Inflammatory macrophage treated with lipopolysaccharide for 4 hours (primary cell): ENCODE measurements at places on chromosomes 7 and 10.
A peak's percentile ranks its signal among the peaks of the same experiment; 100 is the strongest.

DNA sequence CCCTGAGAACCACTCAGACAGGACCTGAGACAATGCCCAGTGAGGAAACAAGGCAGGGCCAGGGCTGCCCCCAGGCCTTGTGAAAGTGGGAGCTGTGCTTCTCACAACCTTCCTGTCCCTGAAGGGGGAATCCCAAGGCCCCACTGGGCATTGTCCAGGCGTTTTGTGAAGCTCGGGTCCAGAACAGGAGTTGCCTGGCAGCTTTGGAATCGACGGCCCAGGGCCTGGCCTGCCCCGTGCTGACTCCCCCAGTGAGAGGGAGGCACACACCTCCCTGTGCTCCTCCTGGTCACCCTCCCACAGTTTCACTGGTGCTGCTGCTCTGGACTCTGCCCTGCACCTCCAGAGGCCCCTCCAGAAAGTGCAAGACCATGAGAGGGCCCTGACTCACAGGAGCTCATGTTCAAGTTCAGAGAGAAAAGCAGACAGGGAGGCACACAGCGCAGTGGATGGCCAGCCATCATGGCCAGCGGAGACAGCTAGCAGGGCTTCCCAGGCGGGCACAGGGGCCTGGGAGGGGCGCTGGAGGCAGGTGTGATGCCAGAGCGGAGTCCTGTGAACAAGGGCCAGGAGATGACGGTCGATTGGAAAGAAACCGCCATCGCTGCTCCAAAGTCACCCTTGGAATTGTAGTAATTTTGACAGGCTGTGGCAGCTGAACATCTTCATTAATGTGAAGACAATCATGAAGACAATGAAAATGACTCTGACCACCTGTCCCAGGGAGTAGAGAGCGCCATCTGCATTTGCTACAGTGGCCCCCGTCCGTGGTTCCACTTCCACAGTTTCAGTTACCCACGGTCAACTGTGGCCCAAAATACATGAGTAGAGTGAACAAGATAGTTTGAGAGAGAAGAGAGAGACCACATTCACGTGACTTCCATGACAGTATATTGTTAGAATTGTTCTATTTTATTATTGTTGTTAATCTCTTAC lies 103.7 kb downstream of the MKI67 start:
- DNase-seq: no peak

GRCh38 chr10:11165591-11166543 lies 148.2 kb downstream of the CELF2 start:
- DNase-seq: peak; percentile 69

DNA sequence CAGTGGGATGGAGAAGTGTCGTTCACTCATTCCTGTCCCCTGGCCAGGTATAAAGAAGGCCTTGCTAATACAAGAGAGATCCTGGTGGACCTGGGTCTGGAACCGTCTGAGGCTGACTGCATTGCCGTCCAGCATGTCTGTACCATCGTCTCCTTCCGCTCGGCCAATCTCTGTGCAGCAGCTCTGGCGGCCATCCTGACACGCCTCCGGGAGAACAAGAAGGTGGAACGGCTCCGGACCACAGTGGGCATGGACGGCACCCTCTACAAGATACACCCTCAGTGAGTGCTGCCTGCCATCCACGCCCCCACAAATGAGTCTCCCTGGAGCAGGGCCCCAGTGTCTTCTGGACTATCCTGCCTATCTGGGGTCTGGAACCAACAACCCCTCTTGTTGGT lies 27.2 kb downstream of the HKDC1 start:
- no peak for DNase-seq

GRCh38 chr10:60943316-60944057 lies 498 bp downstream of the RHOBTB1 start:
- peak; percentile 41 for DNase-seq

DNA sequence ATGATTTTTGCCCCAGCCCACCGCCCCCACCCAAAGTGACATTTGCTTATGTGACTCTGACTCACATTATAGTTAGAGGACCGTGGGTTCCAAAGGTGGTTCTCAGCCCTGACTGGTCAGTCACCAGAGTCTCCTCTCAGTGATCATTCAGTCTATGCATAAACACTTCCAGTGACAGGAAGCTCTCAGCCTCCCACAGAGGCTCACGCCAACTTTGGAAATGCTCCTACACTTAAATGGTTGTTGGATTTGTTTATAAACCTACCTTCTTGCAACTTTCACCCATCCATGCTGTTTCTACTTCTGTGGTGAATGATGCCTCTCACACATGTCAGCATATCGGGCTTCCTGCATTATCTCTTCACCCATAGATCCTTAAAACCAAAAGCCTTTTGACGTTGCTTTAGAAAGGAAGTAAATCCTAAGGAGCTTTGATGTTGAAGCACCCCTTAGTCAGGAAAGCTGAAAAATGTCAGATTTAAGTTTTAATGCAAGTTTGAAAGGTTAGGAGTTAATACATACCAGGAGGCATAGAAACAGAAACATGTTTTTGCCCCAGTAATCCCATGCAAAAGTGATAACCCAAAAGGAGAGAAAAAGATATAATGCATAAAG lies 46.5 kb upstream of the FGL2 start:
- peak; percentile 64 for DNase-seq

- DNase-seq: peak; percentile 80
Measured at GRCh38 chr10:77592946-77593636, 44.5 kb downstream of the KCNMA1 start.

DNA sequence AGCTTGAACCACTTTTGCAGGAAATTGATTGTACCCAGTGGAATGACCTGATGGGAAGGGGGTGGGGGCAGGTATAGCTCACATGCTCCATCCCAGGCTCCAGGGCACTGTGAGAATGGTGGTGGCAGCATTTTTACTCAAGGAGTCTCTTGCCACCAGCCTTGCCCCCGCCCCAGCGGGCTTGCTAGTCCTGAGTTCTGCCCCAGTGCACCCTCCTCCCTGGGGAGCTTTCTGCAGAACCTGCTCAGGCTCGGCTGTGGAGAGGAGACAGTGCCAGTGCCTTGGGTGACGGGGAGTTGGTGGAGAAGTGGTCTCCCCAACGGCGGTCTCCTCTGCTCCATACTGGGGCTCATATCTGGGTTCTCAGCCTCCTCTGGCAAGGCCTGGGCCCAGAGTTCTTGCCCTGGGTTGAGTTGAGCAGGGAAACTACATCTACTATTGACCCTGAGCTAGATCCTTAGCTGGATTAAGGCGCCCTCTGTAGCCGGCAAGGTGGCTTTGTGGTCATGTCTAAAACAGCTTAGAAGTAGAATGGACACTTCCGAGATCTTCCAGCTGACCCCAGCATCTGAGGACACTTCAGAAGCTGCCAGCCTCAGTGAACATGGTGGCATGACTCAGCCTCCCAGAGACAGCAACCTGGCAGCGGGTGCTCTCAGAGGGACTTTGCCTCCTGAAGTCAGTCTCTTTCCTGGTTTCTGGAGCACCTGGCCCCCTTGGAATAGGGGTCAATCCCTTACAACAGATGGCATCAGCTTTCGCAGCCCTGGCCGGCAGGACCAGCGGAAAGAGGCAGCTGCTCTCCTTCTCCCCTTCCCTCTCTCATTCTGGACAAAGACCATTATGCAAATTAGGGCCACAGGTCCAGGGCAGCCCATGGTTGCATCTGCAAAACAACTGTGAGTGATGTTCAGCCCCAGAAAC lies 363.4 kb upstream of the MKI67 start:
- no peak for DNase-seq

GRCh38 chr7:13949445-13949844 lies 40.0 kb downstream of the ETV1 start:
- DNase-seq: no peak

DNA sequence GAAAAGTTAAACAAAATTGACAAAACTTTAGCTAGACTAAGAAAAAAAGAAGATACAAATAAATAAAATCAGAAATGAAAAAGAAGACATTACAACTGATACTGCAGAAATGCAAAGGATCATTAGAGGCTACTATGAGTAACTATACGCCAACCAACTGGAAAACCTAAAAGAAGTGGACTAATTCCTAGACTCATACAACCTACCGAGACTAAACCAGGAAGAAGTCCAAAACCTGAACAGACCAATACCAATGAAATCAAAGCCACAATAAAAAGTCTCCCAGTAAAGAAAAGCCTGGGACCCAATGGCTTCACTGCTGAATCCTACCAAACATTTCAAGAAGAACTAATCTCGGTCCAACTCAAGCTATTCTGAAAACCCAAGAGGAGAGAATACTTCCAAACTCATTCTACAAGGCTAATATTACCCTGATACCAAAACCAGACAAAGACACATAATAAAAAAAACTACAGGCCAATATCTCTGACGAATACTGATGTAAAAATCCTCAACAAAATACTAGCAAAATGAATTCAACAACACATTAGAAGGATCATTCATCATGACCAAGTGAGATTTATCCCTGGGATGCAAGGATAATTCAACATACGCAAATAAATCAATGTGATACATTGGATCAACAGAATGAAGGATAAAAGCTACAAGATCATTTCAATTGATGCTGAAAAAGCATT lies 20.3 kb downstream of the ELAPOR2 start:
- no peak for DNase-seq

- DNase-seq: peak; percentile 57
Measured at GRCh38 chr10:62803724-62804355, 680 bp upstream of the ADO start.

DNA sequence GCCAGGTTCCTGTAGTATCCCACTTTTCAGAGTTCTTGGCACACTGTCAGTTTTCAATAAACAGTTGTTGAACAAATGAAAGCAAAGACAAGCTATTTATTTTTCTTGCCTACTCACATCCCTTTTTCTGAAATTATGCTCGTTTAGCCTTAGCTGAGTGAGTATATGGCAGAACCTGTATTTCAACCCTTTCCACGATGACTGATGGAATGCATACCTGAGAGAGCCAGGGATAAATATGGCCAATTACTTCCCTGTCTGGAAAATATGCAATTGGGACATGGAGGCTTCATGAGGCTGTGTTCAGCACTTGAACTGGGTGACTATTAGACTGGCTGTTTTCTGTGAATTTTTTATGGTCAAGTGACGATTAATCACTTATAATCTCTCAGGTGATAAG lies 144.5 kb upstream of the POT1 start:
- DNase-seq: no peak

- no peak for DNase-seq
Measured at GRCh38 chr10:1151076-1152033, 95.2 kb downstream of the WDR37 start.

GRCh38 chr7:132455378-132455777 lies 120.9 kb downstream of the PLXNA4 start:
- no peak for DNase-seq

DNA sequence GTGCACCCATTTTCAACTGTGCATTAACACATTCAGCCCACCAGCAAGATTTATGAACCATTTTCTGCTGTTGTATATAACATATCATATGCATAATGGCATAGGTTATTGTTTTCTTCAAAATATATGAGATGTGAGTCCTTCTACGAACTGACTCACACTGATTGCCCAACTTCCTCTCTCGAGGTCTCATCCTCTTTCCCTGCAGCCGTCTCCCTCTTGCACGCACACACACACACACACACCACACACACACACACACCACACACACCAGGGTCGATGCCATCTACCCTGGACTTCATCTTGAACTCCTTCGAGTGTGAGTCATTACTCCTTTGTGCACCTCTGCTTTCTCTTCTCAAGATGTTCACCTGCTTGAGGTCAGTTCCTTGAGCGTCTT lies 36.7 kb downstream of the EGFR start:
- no peak for DNase-seq

DNA sequence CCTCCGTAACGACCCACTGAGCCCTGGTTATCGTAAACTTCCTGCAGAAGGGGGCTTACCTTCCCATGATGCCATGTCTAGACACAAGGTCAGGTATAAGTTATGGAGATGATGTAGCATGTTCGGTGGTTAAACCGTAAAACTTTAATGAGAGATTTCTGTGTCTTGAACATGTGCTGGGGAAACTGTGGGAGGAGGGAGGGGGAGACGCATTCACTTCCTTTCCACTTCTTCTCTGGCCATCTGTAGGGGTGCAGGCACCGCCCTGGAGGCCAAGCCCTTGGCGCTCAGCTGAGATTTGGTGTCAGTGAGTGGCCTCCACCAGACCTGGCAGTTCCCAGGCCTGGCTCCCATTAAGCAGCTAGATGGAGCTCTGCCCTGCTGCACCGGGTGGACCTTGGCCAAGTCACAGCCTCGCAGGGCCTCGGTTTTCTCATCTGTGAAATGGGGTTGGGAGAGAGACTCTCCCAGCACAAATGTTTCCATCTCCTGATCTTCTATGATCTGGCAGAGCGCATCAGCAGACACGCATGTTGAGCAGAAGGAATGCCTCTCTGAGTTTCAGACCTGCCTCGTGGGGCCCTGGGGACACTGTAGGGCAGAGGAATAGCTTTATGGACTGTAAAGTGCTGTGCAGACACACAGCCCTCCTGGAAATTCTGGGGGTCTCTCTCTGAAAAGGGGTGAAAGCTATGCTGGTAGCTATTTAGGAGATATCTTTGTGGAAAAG lies 106.0 kb downstream of the COL26A1 start:
- DNase-seq: no peak

DNA sequence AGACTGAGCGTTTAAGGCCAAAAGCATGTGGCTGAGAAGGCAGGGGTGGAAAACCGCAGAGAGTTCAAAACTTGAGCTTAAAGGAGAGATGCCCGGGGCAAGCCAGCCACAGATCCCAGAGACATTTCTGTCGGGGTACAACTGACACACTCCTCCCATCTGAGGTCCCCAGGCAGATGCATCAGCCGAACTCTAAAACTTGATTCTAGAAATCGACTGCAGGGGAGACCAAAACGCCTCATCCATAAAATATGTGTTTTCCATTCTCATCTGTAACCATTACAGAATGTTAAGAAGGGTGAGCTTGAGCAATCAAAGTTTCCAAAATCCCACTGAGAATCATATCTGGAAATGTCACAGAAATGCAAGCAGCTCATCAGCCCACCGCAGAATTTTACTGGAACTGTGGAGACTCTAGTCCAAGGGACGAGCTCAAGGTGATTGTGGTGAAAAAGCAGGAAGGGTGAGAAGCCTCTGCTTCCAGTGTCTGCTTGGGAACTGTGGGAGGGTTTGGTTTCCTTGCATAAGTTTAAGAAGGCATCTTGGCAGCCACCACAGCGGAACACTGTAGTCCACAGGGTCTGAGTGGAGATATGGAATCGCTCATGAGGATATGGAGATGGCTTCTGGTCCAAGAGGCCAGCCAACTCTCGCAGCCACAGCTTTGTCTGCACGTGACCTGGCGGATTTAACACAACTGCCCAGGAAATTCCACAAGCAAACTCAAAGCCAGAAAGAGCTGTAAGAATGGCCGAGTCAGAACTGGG lies 249.2 kb downstream of the SFMBT2 start:
- no peak for DNase-seq

- DNase-seq: peak; percentile 60
Measured at GRCh38 chr10:5449823-5450222, 37.5 kb downstream of the NET1 start.

- no peak for DNase-seq
Measured at GRCh38 chr10:70668454-70668970, 3.8 kb upstream of the ADAMTS14 start.

DNA sequence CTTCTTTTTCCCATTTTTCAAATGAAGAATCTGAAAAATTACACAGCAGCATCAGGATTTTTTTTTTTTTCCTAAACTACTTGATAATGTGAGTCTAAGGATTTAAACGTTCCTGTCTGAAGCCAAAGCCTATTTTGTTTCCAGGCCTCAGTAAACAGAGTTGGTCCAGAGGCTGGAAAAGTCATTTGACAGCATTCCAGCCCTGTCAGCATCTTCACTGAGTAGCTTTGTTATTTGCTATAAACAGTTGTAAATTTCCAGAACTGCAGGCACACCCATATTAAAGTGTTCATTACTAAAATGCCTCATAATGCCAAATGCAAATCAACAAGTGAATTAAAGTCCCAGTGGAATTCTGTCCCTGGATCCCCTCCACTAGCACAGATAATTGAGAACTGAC lies 35.5 kb upstream of the KMT2E start:
- no peak for DNase-seq

- DNase-seq: no peak
Measured at GRCh38 chr7:120691915-120692314, 166.0 kb downstream of the TSPAN12 start.

- DNase-seq: peak; percentile 15
Measured at GRCh38 chr7:54743580-54743979, 15.4 kb downstream of the SEC61G start.
